ENCODE measurements at places on chromosomes 5 and 9. TPM values are rescaled to one million over a fixed set of nuclear protein-coding genes. Genes with fewer than 3 reads are reported as not detected.

DNA sequence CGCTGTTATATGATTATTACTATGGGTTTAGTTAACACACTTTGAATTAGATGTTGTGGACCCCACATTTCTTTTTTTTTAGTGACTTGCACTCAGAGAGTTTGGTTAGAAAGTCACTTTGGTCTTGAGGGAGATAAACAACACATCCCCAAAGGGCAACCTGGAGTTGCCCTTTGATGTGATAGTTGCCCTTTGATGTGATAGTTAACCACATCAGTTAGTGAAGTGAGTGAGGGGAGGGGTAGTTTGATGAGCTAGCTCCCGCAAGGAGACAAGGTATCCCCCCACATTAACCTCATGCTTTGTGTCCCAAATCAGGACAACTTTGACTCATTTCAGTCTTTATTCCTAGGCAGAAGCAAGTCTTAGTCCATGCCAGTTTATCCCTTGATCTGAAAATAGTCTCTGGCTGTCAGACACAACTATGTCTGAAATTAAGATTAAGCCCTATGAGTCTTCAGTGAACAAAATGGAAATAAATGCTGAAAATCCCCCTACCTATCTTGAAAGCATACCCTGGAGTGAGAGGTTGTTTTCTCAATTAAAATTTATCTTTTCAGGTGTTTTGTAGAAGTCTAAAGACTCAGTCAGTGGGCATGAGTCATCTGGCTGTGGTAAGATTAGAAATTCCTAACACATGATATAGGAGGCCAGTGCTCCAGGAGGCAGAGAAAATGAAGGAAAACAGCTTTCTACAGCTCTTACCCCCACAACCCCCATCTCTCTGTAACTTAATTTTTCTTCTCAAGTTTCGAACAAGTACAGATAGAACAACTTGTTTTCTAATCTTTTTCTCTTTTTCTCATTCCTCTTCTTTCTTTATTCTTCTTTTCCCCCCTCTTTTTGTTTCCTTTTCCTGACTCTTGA is 208.9 kb upstream of the DMRTA1 start:
- H3K36me3 ChIP-seq: no peaks in the 10 kb centered on the region
- peaks cover 7% of the 10 kb centered on the region for H3K4me1 ChIP-seq
- no peaks in the 10 kb centered on the region for H3K27me3 ChIP-seq
- no peak overlapping the region for H3K4me3 ChIP-seq
- no peak overlapping the region for H3K27ac ChIP-seq

- no peaks in the 10 kb centered on the region for H3K27me3 ChIP-seq
- H3K4me3 ChIP-seq: no peak overlapping the region
- H3K36me3 ChIP-seq: no peaks in the 10 kb centered on the region
- DNase-seq: no peak
Measured at GRCh38 chr5:144549580-144549979, 378.9 kb downstream of the KCTD16 start.

- H3K4me3 ChIP-seq: no peak overlapping the region
- no peaks in the 10 kb centered on the region for H3K4me1 ChIP-seq
- no peak overlapping the region for H3K27ac ChIP-seq
- H3K36me3 ChIP-seq: peaks cover 22% of the 10 kb centered on the region
- H3K27me3 ChIP-seq: no peaks in the 10 kb centered on the region
Measured at GRCh38 chr5:14503681-14504331, 77.8 kb upstream of the OTULINL start.

- no peak overlapping the region for H3K27ac ChIP-seq
- H3K4me1 ChIP-seq: peaks cover 1% of the 10 kb centered on the region
- DNase-seq: no peak
- H3K36me3 ChIP-seq: no peaks in the 10 kb centered on the region
- no peak overlapping the region for H3K4me3 ChIP-seq
Measured at GRCh38 chr5:9278921-9279603, 266.8 kb downstream of the SEMA5A start.

DNA sequence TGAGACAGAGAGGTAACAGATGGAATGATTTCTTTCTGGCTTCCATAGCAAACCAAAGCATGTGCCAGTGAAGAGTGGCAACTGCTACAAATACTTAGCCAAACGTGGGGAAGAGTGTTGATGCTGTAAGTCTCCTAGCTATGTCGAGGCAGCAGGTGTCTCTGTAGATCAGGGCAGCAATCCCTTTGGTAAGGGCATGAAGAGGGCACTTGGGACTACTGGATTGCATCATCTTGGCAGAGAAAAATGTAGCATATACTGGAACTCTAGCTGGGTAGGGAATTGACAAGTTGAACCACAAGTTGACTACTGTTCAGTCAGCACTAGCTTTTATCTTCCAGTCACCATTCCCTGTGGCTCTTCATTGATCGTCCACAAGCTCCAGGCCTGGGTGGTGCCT is 75.8 kb downstream of the GHR start:
- H3K27ac ChIP-seq: no peak overlapping the region
- no peaks in the 10 kb centered on the region for H3K27me3 ChIP-seq
- H3K4me1 ChIP-seq: peaks cover 6% of the 10 kb centered on the region
- no peaks in the 10 kb centered on the region for H3K36me3 ChIP-seq
- no peak for DNase-seq

GRCh38 chr5:123119334-123119986 is 30.4 kb downstream of the PRDM6 start:
- peaks cover 20% of the 10 kb centered on the region for H3K4me1 ChIP-seq
- peak; percentile 84 for DNase-seq
- H3K4me3 ChIP-seq: no peak overlapping the region
- peak overlapping the region; percentile 48 for H3K27ac ChIP-seq
- no peaks in the 10 kb centered on the region for H3K36me3 ChIP-seq
- H3K27me3 ChIP-seq: no peaks in the 10 kb centered on the region

DNA sequence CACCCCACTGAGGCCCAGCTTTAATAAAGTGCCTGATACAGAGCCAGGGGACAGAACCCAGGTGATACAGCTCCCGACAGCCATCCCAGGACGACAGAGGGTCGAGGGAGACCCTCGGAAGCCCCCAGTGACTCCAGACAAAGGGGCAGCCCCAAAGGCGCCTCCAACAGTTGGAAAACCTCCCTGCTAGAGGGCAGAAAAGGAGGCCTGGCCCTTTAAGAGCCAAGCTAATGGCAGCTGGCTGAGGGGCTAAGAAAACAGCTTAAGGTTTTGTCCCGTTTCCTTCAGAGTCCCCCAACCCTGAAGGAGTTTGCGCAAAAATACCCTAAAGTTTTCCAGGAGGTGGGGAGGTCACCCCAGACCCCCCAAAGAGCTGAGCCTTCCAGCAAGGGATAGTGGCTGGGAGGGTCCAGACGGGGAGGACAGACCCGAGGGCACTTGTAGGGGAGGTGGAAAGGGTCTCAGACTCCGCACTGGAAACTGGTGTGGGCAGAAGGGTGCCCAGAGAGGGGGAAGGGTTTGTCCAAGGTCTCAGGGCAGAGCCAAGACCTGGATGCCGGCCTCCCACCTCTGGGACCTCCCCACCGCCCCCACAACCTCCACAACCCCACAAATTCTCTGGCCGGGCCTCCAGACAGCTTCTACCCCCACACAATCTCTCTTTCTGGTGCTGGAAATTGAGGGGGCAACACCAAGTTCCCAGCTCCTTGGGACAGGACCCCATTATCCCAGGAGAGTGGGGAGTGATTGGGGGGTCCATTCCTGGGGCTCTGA is 8.2 kb upstream of the AK1 start:
- peaks cover 4% of the 10 kb centered on the region for H3K4me1 ChIP-seq
- DNase-seq: no peak
- peaks cover 18% of the 10 kb centered on the region for H3K36me3 ChIP-seq
- H3K27me3 ChIP-seq: no peaks in the 10 kb centered on the region

DNA sequence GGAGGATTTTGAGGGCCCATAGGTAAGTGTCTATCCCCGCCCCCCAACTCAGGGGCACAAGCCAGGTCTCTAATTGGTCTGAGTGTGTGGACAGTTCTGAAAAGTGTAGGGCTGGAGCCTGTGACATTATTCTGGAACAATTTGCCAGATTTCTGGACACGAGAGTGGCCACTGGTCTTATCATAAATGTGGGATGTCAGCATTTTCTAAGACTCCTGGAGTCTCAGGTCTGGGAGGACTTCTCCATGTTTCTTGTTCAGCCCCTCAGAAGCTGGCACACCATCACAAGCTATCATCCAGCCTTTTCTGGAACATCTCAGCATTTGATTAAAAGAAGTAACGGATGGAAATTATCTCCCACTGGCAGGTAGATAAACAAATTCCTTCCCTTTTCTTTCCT is 141.4 kb downstream of the SEC61B start:
- H3K36me3 ChIP-seq: no peaks in the 10 kb centered on the region
- peaks cover 34% of the 10 kb centered on the region for H3K4me1 ChIP-seq
- H3K4me3 ChIP-seq: no peak overlapping the region
- H3K27me3 ChIP-seq: no peaks in the 10 kb centered on the region

DNA sequence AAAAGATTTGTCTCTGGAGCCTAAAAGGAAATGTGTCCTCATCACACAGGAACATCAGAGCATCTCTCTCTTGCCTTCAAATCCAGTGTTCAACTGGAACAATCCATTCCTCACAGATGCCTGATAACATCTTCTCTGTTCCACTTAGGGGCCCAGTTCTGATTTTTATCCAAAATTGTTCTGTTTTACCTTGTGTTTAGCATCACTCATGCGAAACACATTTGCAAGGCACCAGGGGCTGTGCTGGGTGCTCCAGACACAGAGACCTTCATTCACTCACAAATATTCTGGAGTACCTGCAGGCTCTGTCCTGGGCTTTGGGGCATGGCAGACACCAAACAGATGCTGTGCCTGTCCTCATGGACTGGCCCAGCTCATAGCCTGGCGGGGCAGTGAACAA is 13.8 kb downstream of the GABBR2 start:
- H3K27ac ChIP-seq: no peak overlapping the region
- H3K4me3 ChIP-seq: no peak overlapping the region
- no peaks in the 10 kb centered on the region for H3K4me1 ChIP-seq
- no peak for DNase-seq
- peaks cover 5% of the 10 kb centered on the region for H3K27me3 ChIP-seq

GRCh38 chr5:99926463-99926862 is 608.7 kb upstream of the FAM174A start:
- no peak overlapping the region for H3K4me3 ChIP-seq
- no peaks in the 10 kb centered on the region for H3K27me3 ChIP-seq
- no peak overlapping the region for H3K27ac ChIP-seq
- H3K36me3 ChIP-seq: no peaks in the 10 kb centered on the region

- no peak overlapping the region for H3K4me3 ChIP-seq
- DNase-seq: no peak
- no peaks in the 10 kb centered on the region for H3K36me3 ChIP-seq
- H3K4me1 ChIP-seq: no peaks in the 10 kb centered on the region
- H3K27me3 ChIP-seq: no peaks in the 10 kb centered on the region
Measured at GRCh38 chr5:29498860-29499259, 1694.6 kb upstream of the CDH6 start.

GRCh38 chr9:95509851-95510708 is 6.7 kb downstream of the PTCH1 start:
- H3K4me3 ChIP-seq: peak overlapping the region; percentile 72
- no peak for DNase-seq
- H3K4me1 ChIP-seq: peaks cover 18% of the 10 kb centered on the region
- H3K36me3 ChIP-seq: no peaks in the 10 kb centered on the region

DNA sequence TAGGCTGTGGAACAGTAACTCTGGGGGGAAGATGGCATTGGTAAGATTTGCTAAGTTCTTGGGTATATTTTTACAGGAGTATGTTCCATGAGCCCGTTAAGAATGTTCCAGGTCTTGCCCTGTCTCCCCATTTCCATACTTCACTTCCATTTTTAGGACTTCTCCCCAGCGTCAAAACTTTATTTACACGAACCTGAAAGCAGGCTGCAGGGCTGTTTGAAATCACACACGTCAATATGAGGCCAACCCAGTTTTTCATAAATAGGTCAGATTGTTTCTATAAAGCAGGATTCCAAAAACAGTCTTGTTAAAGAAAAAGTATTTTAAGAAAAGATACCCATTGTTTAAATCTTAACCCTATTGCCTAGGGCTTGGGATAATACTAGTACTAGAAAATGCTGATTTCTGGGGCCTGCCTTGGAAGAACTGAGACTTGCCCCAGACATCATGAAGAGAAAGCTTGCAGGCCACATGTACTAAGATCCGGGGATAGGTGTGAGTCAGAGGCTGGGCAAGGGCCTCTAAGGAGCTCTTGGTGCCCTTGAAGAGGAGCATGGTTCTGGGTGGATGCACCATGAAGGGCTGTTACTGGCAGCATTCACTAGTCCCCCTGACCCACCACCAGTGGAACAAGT is 24.2 kb downstream of the TRIO start:
- peak; percentile 38 for DNase-seq
- H3K27ac ChIP-seq: no peak overlapping the region
- H3K27me3 ChIP-seq: no peaks in the 10 kb centered on the region
- no peaks in the 10 kb centered on the region for H3K36me3 ChIP-seq
- peaks cover 17% of the 10 kb centered on the region for H3K4me1 ChIP-seq
- no peak overlapping the region for H3K4me3 ChIP-seq

GRCh38 chr5:113333411-113333810 is 101.4 kb downstream of the TSSK1B start:
- H3K4me3 ChIP-seq: no peak overlapping the region
- peaks cover 5% of the 10 kb centered on the region for H3K4me1 ChIP-seq
- DNase-seq: no peak
- no peaks in the 10 kb centered on the region for H3K36me3 ChIP-seq
- H3K27me3 ChIP-seq: no peaks in the 10 kb centered on the region
- H3K27ac ChIP-seq: no peak overlapping the region

- H3K4me1 ChIP-seq: no peaks in the 10 kb centered on the region
- H3K4me3 ChIP-seq: no peak overlapping the region
- no peaks in the 10 kb centered on the region for H3K27me3 ChIP-seq
- no peak overlapping the region for H3K27ac ChIP-seq
Measured at GRCh38 chr5:756865-757345, 27.6 kb downstream of the ZDHHC11B start.

DNA sequence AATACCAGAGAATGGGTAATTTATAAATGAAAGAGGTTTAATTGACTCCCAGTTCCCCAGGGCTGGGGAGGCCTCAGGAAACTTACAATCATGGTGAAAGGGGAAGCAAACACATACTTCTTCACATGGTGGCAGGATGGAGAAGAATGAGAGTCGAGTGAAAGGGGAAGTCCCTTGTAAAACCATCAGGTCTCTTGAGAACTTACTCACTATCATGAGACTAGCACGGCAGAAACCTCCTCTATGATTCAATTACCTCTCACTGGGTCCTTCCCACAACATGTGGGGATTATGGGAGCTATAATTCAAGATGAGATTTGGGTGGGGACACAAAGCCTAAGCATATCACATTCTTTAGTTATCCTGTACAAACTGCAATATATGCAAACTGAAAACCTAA is 609.4 kb downstream of the MTRR start:
- no peaks in the 10 kb centered on the region for H3K36me3 ChIP-seq
- DNase-seq: no peak
- H3K4me3 ChIP-seq: no peak overlapping the region
- H3K27ac ChIP-seq: no peak overlapping the region

Gene HK3
- total RNA-seq: not detected

Gene PCDHGB5
- total RNA-seq: 1.2 TPM

Gene BHMT2
- total RNA-seq: not detected

Gene ESM1
- total RNA-seq: 1.7 TPM

Gene GDA
- 0.18 TPM for total RNA-seq

Gene LARP1
- 70.6 TPM for total RNA-seq

Gene FAM153A
- 3.7 TPM for total RNA-seq

Gene SPATA6L
- total RNA-seq: 0.46 TPM

Gene VDAC1
- 314 TPM for total RNA-seq

Gene SLC25A2
- total RNA-seq: not detected

Gene PCDHGA11
- 5.0 TPM for total RNA-seq

Gene NTRK2
- 2.5 TPM for total RNA-seq

Gene PCDHA11
- total RNA-seq: 9.9 TPM

Gene CD274
- 0.39 TPM for total RNA-seq

Data from cardiac muscle cell (in vitro differentiated cells and primary cell).